Neural crest cell (in vitro differentiated cells): ENCODE measurements at places on chromosomes 16 and 17.

GRCh38 chr16:84842516-84843148 is 22.8 kb downstream of the CRISPLD2 start:
- no peak for DNase-seq

GRCh38 chr17:49252148-49252695 is 21.6 kb upstream of the PHOSPHO1 start:
- DNase-seq, result no peak

GRCh38 chr16:10738231-10739077 is 5.2 kb upstream of the NUBP1 start:
- no peak for DNase-seq

DNA sequence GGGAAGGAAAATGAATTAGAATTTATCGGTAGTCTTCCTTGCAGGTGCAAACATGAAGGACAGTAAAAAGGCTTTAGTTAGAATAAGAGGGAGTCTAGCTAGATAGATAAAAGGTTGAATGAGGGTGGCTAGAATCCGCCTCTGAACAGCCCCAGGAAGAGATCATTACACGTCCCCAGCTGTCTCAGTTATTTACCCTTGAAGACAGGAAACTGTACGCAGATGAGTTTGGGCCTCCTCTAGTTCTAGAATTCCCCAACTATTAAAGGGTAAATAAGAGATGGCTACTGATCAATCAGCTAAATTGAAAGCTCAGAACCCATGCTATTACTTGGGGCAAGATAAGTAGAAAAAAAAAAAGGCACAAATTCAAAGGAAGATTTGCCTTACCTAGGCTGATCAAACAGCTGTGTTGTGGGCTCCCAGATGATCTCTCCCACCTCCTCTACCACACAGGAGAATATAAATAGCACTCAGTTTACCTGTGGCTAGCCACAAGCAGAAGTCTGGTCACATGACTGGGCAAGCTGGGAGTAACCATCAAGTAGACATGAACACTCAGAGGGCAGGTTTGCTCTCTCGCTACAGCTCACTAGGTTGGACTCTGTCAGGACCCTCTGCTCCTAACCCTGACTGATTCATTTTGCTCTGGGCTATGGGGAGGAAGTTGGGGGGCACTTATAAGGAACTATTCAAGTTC is 17.0 kb downstream of the FAM117A start:
- DNase-seq, result no peak

GRCh38 chr17:55451203-55451641 is 29.6 kb upstream of the MMD start:
- no peak for DNase-seq

- DNase-seq, result no peak
Measured at GRCh38 chr16:31529937-31530312, 2.2 kb downstream of the AHSP start.

DNA sequence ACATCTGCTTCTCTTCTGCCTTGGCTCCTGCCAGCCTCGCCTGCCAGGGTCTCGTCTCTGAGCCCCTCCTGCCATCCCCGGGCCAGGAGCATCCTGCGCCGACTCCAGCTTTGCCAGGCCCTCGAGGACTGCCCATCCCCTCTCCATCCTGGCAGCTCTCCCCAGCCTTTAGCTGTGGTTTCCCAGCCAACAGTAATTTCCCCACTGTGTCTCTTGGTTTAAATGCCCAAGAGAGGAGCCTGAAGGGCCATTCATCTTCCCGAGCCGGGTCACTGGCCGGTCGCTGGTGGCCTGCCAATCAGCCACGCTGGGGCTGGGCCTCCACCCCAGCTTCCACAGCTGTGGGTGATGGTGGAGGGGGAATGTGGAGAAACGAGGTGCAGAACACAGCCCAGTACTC is 47.8 kb downstream of the MRC2 start:
- DNase-seq, result no peak

DNA sequence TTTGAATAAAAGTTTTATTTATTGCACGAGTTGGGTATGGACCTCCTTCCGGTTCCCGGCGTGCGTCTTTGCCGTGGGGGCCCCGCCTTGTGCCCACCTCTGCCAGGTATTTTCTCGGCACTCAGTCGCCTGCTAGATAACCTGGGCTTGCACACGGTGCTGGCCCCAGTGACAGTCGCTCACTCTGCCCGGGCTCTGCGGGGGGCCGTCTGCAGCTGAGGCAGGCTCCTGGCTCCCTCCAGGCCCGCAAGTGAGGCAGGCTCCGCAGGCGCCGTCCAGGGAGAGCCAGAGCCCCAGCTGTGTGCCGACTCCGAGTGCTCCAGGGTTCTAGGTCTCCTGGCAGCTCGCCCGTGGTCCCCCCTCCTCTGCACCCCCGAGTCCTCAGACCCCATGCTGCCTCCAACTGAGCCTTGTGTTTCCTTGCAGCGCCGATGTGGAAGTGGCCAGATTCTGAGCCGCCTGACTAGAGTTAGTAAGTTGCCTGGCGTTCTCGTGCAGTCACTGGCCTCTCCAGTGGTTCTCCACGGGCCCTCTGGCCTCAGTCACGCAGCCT is 54.7 kb upstream of the PVALEF start:
- DNase-seq, result no peak

- DNase-seq, result peak; percentile 47
Measured at GRCh38 chr16:89711601-89712273, 9.0 kb downstream of the VPS9D1 start.

- no peak for DNase-seq
Measured at GRCh38 chr16:82660075-82660645, 33.4 kb downstream of the CDH13 start.

DNA sequence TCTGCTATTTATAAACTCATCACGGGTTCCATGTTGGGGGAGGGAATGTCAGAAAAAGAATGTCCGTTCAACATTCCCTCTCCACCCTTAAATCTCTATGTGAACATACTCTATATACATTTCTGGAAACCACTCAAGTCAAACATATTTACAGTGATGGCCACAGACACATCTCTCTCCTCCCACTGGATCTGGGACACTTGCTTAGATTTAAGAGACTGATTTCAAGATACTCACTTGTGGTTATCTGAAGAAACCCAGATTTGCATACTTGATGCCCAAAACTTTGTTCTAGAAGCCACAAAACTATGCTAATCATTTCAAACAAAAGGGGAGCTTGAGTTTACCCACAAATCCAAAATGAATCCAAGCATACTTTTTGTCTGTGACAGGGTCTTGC is 182.9 kb upstream of the SOX9 start:
- no peak for DNase-seq

DNA sequence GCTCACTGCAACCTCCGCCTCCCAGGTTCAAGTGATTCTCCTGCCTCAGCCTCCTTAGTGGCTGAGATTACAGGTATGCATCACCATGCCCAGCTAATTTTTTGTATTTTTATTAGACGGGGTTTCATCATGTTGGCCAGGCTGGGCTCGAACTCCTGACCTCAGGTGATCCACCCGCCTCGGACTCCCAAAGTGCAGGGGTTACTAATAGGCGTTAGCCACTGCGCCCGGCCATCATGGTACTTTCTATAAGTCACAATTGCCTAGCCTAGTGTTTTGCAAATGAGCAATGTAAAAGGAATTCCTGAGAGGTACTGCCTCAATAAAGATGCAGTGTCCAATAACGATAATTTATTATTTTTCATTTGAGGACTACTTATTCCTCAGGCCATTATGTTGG is 13.9 kb upstream of the PSMC3IP start:
- DNase-seq, result no peak

DNA sequence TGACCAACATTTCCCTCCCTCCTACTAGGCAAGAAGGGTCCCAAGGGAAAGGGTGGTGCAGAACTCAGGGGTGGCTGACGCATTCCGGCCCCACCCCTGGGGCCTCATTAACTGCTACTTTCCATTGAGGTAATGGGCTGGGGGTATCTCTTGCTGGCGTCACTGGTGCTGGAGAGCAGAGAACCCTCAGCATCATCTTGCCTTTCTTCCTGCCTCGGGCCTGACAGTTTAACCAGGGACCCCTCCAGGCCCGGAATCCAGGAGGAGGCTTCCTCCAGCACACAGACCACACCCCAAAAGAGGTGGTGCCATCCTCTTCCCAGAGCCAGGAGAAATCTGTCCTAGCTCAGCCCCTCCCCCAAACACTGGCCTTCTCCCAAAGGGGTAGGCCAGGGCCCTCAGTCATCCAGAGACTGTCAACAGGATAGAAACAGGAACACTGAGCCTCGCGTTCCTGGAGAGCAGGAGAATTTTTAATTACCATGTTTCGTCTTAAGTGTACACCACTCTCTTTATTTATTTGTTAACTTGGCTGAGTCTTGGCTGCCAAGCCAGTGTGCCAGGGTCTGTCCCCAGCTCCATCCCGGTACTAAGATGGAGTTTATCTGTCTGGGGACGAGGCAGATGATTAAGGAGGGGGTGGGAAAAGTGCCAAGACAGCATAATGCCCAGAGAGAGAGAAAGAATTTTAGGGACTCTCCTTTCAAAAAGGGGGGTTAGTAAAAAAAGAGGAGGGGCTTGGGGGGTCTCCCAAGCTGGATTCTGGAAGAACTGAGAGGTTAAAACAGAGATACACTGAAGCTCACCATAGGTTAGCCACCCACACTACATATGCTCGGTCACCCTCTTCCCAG is 5.1 kb downstream of the ETV4 start:
- DNase-seq, result no peak

DNA sequence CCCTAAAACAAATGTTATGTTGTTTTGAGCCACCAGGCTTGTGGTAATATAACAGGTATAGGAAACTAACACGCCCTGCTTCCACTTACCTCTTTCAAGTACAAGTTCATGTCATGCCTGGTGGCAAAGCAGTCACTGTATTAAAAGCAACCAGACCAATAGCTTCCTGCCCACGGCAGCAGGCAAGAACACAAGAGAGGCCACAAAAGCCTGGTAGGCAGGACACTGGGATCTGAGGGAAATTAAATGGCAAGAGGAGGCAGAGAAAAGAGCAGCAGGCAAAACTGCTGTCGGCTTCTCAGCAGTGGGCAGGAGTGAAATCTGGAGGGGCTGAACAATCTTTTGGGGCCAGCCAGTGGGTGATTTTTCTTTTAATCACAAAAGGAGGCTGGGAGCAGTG is 2.2 kb downstream of the CYTH1 start:
- DNase-seq, result no peak

- DNase-seq, result no peak
Measured at GRCh38 chr16:76459111-76459510, 181.9 kb downstream of the CNTNAP4 start.

- DNase-seq, result no peak
Measured at GRCh38 chr16:10121491-10121890, 60.7 kb downstream of the GRIN2A start.

GRCh38 chr16:8832717-8833105 is 35.1 kb downstream of the PMM2 start:
- no peak for DNase-seq

- DNase-seq, result no peak
Measured at GRCh38 chr16:53191413-53191812, 136.6 kb downstream of the CHD9 start.

GRCh38 chr17:49634485-49634860 is 43.4 kb downstream of the SPOP start:
- no peak for DNase-seq

- no peak for DNase-seq
Measured at GRCh38 chr17:50043290-50044148, 12.4 kb upstream of the ITGA3 start.

DNA sequence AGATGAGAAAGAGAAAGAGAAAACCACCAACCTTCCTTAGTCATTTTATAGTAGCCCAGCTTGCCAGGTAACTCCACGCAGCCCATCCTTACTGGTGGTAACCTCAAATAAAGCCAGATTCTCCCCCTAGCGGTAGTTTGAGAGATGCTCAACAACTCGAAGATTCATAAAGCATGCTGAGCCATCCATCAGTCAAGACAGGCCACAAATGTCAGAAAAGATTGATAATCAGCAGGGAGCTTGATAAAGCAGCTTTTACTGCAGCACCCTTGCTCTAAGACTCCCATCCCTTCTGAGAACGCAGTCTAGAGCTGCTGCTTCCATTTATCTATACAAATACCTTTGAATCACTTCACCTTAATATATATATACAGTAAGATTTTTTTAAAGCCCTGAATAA is 451.5 kb upstream of the HSBP1 start:
- peak; percentile 2 for DNase-seq

DNA sequence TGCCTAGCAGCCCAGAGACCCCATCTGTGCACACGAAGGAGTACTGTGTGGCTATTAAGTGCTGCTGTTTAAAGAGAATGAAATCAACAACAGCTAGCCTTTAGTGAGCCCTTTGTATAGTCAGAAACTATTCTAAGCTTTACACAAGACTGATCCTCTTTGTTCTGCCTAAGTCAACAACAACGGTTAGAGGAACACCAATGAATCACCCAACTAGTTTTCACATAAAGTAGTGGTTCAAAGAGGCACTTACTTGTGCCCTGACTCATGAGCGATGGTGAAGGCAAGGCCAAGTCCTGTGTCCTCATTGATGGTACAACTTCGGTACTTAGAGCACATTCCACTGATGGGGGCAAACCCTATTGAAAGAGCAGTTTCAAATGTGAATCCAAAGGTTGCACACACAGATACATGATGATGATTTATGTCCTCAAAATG is 75.8 kb downstream of the ADAMTS18 start:
- no peak for DNase-seq

GRCh38 chr16:67146523-67147357 is 4.1 kb downstream of the B3GNT9 start:
- DNase-seq, result no peak

- no peak for DNase-seq
Measured at GRCh38 chr17:77186141-77186604, 45.4 kb downstream of the SEC14L1 start.

DNA sequence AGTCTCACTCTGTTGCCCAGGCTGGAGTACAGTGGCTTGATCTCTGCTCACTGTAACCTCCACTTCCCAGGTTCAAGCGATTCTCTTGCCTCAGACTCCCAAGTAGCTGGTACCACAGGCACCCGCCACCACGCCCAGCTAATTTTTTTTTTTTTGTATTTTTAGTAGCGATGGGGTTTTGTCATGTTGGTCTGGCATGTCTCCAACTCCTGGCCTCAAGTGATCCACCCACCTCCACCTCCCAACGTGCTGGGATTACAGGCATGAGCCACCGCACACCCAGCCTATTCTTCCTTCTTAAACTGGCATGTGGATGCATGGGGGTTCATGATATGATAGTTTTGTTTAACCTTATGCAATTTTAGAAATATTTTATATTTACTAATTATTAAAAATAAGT is 39.4 kb upstream of the VWA3A start:
- no peak for DNase-seq

DNA sequence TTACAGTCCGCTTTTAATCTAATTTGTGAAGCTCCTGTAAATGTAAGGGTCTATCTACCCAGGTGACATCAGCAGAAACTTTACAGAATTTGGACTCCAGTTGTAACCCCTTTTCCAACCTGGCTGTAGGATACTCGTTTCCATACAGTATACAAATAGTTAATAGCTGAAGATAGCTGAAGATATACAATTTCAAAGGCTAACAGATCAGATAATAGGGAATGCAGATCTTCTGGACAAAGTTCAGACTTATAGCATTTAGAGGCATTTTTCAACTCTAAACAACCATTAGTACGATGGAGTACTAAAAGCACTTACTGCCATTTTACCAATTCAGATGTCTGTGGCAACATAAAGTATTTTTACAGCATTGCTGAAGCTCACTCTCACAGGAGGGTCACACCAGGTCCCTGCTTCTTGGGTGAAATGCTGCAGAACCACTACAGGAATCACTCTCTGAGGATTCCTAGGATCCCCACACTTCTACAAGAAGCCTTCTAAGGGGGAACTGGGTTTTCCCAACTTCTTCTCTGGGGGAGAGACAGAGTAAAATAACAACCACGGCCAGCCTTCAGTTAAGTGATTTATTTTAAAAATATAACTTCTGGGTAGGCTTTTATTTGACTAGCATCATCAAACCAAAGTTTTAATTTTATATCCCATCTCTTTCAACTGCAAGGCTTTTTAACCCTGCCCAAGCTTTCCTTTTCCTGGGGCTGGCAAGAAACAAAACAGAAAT is 2.9 kb downstream of the VEZF1 start:
- no peak for DNase-seq

- no peak for DNase-seq
Measured at GRCh38 chr17:68809148-68809547, 146.0 kb downstream of the ABCA8 start.
